ENCODE measurements at places on chromosomes 5 and 9.

DNA sequence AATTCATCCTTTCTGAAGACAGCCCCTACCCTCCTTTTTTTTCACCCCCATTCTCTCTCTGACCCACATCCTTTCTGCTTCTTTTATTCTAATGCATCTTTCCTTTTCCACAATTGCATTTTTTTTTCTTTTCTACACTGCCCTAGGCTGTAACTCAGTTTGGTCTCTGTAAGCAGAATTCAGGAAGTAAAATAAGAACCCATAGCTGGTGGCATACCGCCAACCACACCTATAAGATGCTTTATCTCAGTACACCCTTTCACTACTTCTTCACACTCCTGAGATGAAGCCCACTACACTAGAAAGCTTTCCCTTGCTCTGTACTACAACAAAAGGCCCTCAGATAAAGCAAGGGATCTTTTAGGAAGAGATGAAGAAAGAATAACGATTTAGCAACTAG is 16.1 kb upstream of the TSSK1B start:
- no peak for DNase-seq

DNA sequence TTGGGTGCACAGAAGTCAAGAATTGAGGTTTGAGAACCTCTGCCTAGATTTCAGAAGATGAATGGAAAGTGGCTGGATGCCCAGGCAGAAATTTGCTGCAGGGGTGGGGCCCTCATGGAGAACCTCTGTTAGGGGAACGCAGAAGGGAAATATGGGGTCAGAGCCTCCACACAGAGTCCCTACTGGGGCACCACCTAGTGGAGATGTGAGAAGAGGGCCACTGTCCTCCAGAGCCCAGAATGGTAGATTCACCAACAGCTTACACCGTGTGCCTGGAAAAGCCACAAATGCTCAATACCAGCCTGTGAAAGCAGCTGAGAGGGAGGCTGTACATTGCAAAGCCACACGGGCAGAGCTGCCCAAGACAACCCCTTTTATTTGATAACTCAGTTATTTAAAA is 383.5 kb downstream of the TLE4 start:
- DNase-seq = no peak

DNA sequence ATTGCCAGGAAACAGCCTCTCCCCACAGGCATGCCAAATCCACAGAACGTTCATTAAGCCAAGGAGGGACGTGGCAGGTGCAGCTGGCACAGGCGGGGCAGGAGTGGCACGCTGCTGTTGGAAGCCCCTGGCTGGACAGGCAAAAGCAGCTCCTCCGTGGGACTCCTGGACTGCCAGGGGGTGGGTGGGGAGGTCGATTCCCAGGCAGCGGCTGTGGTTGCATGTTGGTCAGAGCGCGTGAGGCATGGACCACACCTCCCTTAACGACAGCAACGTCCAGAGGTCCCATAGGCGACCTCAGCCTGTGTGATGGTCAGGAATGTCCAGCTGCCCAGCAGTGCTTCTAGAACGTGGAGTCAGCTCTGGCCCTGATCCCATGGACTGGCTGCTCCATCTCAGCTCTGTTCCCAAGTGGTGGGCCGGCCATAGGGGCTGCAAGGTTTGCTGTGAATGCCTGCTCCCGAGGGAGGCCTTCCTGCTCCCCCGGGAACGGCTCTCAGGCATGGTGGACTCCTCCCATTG is 6.9 kb downstream of the SLC6A19 start:
- no peak for DNase-seq

DNA sequence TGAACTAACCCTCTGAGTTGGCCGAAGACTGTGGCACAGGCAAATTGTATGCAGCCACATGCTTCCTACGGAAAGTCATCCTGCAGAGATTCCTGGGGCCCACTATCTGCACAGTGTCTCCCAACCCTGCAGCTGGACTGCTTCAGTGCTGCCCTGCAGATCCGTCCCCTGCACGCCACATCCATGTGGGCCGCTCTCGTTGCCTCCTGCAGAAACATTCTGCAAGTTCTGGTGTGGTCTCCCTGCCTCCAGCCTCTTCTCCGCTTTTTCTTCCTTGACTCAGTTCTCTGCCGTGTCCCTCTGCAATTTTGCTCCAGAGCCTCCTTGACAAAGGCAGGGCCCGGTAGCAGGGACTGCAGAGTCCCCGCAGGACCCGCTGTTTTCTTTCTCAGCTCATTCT is 249.0 kb downstream of the AOPEP start:
- no peak for DNase-seq

GRCh38 chr5:80834710-80835109 is 125.5 kb upstream of the RASGRF2 start:
- DNase-seq = no peak

DNA sequence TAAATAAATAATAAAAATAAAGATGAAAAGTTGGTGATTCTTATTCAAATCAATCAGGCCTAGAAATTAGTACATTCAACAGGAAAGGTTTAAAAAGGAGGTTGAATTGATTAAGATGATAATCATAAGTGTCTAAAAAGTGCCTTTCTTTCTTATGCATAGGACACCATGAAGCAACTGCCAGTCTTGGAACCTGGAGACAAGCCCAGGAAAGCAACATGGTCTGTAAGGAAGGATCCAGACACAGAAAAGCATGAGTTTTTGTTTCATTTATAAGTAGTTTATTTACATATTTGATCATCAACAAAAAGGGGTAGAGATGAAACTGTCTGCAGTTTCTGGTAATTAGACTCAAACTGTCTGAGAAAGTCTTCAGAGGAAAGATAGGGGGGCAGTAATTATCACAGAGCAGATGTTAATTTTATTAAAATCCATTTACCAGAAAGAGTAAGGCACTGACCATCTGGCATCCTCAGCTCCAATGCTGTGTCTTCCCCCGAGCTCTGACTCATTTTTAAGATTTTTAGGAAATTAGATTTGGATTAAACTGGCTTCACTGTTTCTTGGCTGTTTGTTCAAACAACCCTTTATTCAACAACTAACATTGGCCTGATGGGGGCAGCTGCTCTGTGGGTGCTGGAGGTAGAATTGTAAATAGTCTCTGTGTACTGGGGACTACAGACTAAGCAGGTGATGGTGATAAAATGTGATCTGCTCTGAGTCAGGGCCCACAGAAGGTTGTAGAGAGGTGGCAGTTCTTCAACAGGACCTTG is 2.7 kb downstream of the RABEPK start:
- no peak for DNase-seq

Data from NCI-H2107 (cell line).